ENCODE measurements at places on chromosomes 6 and 20.

GRCh38 chr6:16731478-16732051 lies 29.7 kb downstream of the ATXN1 start:
- peaks cover 6% of the 10 kb centered on the region for H3K4me1 ChIP-seq
- no peaks in the 10 kb centered on the region for H3K36me3 ChIP-seq
- no peak for DNase-seq
- peak overlapping the region; percentile 6 for H3K4me3 ChIP-seq
- peak overlapping the region; percentile 69 for H3K27ac ChIP-seq

- DNase-seq = no peak
- H3K4me1 ChIP-seq = no peaks in the 10 kb centered on the region
- no peaks in the 10 kb centered on the region for H3K36me3 ChIP-seq
- no peaks in the 10 kb centered on the region for H3K27me3 ChIP-seq
These were observed 36.0 kb downstream of the KIAA1755 start for GRCh38 chr20:38224531-38224930.

- H3K4me1 ChIP-seq = no peaks in the 10 kb centered on the region
- peak overlapping the region; percentile 81 for H3K27ac ChIP-seq
- H3K36me3 ChIP-seq = peaks cover 6% of the 10 kb centered on the region
- H3K4me3 ChIP-seq = no peak overlapping the region
- H3K27me3 ChIP-seq = no peaks in the 10 kb centered on the region
- DNase-seq = no peak
These were observed 129.5 kb downstream of the NFATC2 start for GRCh38 chr20:51412951-51413481.

- H3K36me3 ChIP-seq = no peaks in the 10 kb centered on the region
- DNase-seq = no peak
- H3K27ac ChIP-seq = no peak overlapping the region
- H3K4me1 ChIP-seq = no peaks in the 10 kb centered on the region
- no peak overlapping the region for H3K4me3 ChIP-seq
- H3K27me3 ChIP-seq = no peaks in the 10 kb centered on the region
These were observed 331.7 kb downstream of the FRK start for GRCh38 chr6:115729036-115729435.

DNA sequence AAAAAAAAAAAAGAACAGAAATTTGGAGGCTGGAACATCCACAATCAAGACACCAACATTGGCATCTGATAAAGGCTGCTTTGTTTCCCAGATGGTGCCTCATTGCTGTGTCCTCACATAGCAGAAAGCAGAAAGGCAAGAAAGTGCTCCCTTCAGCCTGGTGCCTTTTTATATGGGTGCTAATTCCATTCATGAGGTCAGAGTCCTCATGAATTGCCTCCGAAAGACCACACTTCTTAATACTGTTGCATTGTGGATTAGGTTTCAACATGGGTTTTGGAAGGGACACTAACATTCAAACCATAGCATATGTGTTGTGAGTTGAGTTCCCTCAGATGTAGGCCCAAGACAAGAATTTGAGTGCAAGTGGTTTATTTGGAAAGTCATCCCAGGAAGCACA lies 8.0 kb upstream of the C20orf202 start:
- H3K27ac ChIP-seq = no peak overlapping the region
- no peaks in the 10 kb centered on the region for H3K4me1 ChIP-seq
- no peak for DNase-seq

DNA sequence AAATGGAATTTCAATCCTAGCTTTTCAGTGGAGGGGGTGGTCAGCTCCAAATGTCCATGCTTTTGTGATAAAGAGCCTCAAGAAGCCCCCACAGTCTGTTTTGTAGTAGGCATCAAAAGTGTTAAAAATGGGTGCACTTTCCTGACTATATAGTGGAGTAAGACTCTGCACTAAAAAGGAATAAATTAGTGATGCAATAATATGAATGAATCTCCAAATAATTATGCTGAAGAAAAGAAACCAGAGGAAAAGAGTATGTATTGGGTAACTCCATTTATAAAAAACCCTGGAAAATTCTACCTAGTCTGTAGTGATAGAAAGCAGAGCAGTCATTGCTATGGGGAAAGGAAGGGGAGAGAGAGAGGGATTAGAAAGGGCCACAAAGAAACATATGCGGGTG lies 310.4 kb upstream of the SUPT3H start:
- H3K36me3 ChIP-seq = no peaks in the 10 kb centered on the region
- no peak overlapping the region for H3K4me3 ChIP-seq
- DNase-seq = no peak
- no peaks in the 10 kb centered on the region for H3K4me1 ChIP-seq
- peaks cover 2% of the 10 kb centered on the region for H3K27me3 ChIP-seq

GRCh38 chr20:31915491-31916280 lies 36.2 kb downstream of the PDRG1 start:
- no peaks in the 10 kb centered on the region for H3K36me3 ChIP-seq
- H3K27me3 ChIP-seq = no peaks in the 10 kb centered on the region
- DNase-seq = no peak
- no peak overlapping the region for H3K4me3 ChIP-seq
- no peaks in the 10 kb centered on the region for H3K4me1 ChIP-seq

DNA sequence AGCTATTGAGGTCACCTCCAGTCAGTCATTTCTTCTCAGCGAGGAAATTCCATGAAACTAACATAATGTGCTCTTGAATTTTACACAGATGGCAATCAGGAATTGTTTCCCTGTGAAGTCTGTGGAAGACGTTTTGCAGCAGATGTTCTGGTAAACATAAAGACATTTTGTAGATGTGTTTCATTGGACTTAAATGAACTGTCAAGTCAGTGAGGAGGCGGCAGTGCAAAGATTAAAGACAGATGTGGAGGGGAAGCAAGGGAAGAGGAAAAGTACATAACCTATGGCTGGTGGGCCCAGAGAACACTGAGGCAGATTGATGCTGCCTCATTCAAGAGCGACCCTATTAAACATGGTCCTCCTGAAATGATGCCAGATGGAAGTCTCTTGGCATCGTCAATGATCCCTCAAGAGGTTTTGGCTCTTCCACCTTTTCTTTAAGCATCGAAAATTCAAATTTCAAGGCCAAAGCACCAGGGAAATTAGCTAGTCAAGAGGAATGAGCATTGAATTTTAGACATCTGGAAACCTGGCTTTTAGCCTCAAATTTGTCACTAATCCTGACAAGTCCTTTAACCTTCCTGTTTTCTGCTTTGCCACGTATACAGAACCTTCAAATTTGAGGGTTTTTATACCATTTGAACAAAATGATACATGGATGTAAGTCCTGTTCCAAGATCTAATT lies 20.1 kb downstream of the ZC2HC1B start:
- H3K4me3 ChIP-seq = no peak overlapping the region
- DNase-seq = no peak
- no peaks in the 10 kb centered on the region for H3K4me1 ChIP-seq
- no peaks in the 10 kb centered on the region for H3K36me3 ChIP-seq
- no peak overlapping the region for H3K27ac ChIP-seq

DNA sequence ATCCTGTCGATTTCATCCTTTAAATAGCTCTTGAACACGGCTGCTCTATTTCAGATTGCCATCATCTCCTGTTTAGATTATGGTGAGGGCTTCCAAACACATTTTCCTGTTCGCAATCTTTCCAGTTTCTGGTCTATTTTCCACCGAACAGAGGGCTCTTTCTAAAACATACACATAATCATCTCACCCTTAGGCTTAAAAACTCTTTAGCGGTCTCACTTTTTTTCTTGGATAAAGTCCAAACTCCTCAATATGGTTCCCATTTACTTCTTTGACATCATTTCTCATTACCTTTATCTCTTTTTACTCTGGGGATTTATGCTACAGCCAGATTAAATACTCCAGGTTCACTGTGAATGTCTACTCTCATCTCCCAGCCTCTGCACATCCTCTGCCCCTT lies 103.4 kb upstream of the STMND1 start:
- no peaks in the 10 kb centered on the region for H3K4me1 ChIP-seq
- DNase-seq = no peak

DNA sequence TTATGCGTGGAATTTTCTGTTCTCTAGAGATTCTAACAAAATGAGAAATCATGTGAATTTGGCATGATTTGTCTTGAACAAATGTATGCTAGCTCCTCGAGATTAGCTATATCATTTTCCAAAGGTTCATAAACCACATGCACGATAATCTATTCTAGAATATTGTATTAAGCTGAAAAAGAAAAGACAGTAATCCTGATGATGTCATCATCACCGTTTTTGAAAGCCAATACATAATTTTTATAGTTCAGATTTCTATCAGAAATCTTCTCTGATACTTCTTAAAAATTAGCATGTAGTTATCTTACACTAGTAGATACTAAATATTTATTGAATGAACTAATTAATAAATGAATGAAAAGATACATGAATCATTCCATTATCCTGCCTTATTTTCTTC lies 111.2 kb downstream of the HAO1 start:
- no peak overlapping the region for H3K4me3 ChIP-seq
- no peak for DNase-seq
- H3K36me3 ChIP-seq = no peaks in the 10 kb centered on the region
- no peaks in the 10 kb centered on the region for H3K27me3 ChIP-seq
- H3K4me1 ChIP-seq = no peaks in the 10 kb centered on the region

- no peak overlapping the region for H3K4me3 ChIP-seq
- H3K27me3 ChIP-seq = peaks cover 11% of the 10 kb centered on the region
- no peak overlapping the region for H3K27ac ChIP-seq
These were observed 78.4 kb upstream of the SLC22A23 start for GRCh38 chr6:3535033-3535775.

GRCh38 chr6:12767016-12767415 lies 50.4 kb downstream of the PHACTR1 start:
- H3K36me3 ChIP-seq = no peaks in the 10 kb centered on the region
- DNase-seq = no peak
- H3K27ac ChIP-seq = no peak overlapping the region
- H3K4me1 ChIP-seq = no peaks in the 10 kb centered on the region

GRCh38 chr6:8536122-8536521 lies 100.8 kb upstream of the SLC35B3 start:
- DNase-seq = no peak
- H3K27ac ChIP-seq = no peak overlapping the region
- H3K4me1 ChIP-seq = no peaks in the 10 kb centered on the region
- no peaks in the 10 kb centered on the region for H3K27me3 ChIP-seq
- no peak overlapping the region for H3K4me3 ChIP-seq

GRCh38 chr6:136016228-136017225 lies 165.0 kb downstream of the PDE7B start:
- no peak overlapping the region for H3K4me3 ChIP-seq
- H3K36me3 ChIP-seq = no peaks in the 10 kb centered on the region
- no peak overlapping the region for H3K27ac ChIP-seq
- H3K4me1 ChIP-seq = no peaks in the 10 kb centered on the region
- DNase-seq = no peak

- peaks cover 2% of the 10 kb centered on the region for H3K27me3 ChIP-seq
- no peak overlapping the region for H3K27ac ChIP-seq
- H3K4me3 ChIP-seq = no peak overlapping the region
- H3K36me3 ChIP-seq = no peaks in the 10 kb centered on the region
- H3K4me1 ChIP-seq = no peaks in the 10 kb centered on the region
- DNase-seq = no peak
These were observed 129.8 kb downstream of the CD164 start for GRCh38 chr6:109252261-109253041.

- no peaks in the 10 kb centered on the region for H3K4me1 ChIP-seq
- no peak overlapping the region for H3K4me3 ChIP-seq
- no peaks in the 10 kb centered on the region for H3K27me3 ChIP-seq
- DNase-seq = no peak
- no peak overlapping the region for H3K27ac ChIP-seq
These were observed 58.6 kb upstream of the GCLC start for GRCh38 chr6:53603386-53604116.

GRCh38 chr6:41428996-41429421 lies 93.6 kb downstream of the NCR2 start:
- no peak for DNase-seq
- peaks cover 16% of the 10 kb centered on the region for H3K4me1 ChIP-seq
- no peak overlapping the region for H3K4me3 ChIP-seq
- H3K27ac ChIP-seq = no peak overlapping the region

- no peak overlapping the region for H3K27ac ChIP-seq
- H3K4me1 ChIP-seq = no peaks in the 10 kb centered on the region
- no peak overlapping the region for H3K4me3 ChIP-seq
- H3K36me3 ChIP-seq = no peaks in the 10 kb centered on the region
- no peak for DNase-seq
These were observed 123.6 kb downstream of the BFSP1 start for GRCh38 chr20:17407550-17407949.

DNA sequence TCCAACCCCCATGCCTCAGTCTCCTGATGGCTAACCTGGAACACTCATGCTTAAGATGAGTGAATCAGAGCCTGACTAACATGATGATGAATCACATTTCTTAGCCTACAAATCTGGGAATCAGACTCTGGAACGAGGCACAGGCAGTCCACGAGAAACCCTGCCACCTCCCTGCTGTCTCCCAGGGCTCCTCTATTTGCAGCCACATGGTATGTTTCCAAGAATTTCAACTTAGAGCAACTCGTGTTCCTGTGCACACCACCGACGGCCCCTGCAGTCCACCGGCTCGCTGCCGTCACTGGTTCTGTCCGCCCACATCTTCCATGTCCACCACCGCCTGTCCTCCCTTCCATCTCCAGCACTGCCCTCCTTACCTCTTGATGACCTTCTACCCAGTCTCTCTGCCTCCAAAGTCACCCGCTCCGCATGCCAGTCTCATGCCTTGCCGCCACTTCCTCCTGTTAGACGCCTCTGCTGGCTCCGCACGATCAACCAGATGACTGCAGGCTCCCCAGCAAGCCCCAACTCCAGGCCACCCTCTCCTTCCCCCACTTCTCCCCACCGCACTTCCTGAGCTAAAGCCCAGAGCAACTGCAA lies 87.6 kb downstream of the AGPAT4 start:
- DNase-seq = no peak
- no peaks in the 10 kb centered on the region for H3K4me1 ChIP-seq
- H3K36me3 ChIP-seq = no peaks in the 10 kb centered on the region
- H3K27me3 ChIP-seq = no peaks in the 10 kb centered on the region
- H3K27ac ChIP-seq = no peak overlapping the region

DNA sequence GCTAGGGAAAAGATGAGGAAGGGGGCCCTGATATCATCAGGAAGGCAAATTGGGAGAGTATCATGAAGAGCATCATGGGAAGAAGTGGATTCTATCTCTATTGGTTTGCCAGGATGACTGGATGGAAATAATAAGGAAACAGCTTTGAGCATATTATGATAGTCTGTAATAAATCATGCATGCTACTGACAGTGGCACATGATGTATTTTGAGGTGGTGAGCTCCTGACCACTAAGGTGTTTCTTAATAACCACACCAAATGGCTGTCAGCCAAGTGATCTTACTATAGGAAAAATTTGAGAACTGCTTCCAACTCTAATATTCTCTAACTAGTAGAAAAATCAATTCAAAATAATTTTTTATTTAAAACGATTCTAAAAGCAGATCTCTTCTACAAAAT lies 548.4 kb upstream of the JAG1 start:
- H3K4me1 ChIP-seq = no peaks in the 10 kb centered on the region
- H3K4me3 ChIP-seq = no peak overlapping the region
- H3K36me3 ChIP-seq = no peaks in the 10 kb centered on the region
- DNase-seq = no peak

DNA sequence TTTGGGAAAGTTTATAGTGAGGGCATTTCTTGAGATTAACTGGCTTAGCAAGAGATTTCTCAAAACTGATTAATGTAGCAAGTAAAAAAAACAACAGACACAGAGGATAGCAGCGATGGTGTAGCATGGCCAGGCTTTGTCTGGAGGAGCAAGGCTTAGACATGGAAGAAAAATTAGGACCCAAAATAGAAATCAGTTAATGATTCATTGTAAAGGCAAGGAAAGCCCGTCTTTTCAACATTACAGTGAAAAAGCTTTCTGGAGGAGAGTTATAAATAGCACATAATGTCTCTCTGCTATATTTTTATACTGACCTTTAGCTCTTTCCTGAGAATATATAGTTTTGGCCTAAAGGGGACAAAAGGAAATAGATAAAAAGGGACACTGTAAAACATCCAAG lies 45.1 kb downstream of the FNDC1 start:
- H3K27ac ChIP-seq = no peak overlapping the region
- H3K36me3 ChIP-seq = no peaks in the 10 kb centered on the region
- H3K27me3 ChIP-seq = no peaks in the 10 kb centered on the region
- H3K4me1 ChIP-seq = no peaks in the 10 kb centered on the region
- no peak overlapping the region for H3K4me3 ChIP-seq

All from T-cell (primary cell).